Lung (tissue), 17 donors: ENCODE measurements at places on chromosomes 3 and 15.

DNA sequence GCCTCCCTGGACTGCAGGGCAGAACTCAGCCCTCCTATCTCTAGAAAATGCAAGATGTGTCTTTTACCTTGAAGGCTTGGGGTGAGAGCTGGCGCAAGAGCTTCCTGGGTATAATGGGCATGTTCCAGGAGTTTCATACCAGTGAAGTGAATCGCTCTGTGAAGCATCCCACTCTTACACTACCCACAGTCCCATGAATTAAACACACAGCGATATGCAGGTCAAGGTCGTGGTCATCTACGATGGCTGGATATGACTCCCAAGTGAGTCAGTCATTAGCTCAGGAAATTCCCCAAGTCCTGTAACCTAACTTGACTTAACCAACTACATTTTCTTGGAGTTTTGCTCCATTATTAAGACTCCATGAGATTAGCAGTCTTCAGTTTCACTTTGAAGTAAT lies 439.7 kb downstream of the NTRK3 start:
- DNase-seq: no peak
- H3K4me3 ChIP-seq: no peak overlapping the region
- no peaks in the 10 kb centered on the region for H3K4me1 ChIP-seq

GRCh38 chr3:191441687-191442086 lies 19.3 kb upstream of the PYDC2 start:
- H3K4me1 ChIP-seq: no peaks in the 10 kb centered on the region
- H3K27me3 ChIP-seq: no peaks in the 10 kb centered on the region
- H3K27ac ChIP-seq: no peak overlapping the region
- DNase-seq: no peak

GRCh38 chr3:55030938-55031337 lies 103.1 kb upstream of the LRTM1 start:
- H3K36me3 ChIP-seq: no peaks in the 10 kb centered on the region
- no peak overlapping the region for H3K27ac ChIP-seq
- DNase-seq: no peak
- no peaks in the 10 kb centered on the region for H3K27me3 ChIP-seq
- no peak overlapping the region for H3K4me3 ChIP-seq

DNA sequence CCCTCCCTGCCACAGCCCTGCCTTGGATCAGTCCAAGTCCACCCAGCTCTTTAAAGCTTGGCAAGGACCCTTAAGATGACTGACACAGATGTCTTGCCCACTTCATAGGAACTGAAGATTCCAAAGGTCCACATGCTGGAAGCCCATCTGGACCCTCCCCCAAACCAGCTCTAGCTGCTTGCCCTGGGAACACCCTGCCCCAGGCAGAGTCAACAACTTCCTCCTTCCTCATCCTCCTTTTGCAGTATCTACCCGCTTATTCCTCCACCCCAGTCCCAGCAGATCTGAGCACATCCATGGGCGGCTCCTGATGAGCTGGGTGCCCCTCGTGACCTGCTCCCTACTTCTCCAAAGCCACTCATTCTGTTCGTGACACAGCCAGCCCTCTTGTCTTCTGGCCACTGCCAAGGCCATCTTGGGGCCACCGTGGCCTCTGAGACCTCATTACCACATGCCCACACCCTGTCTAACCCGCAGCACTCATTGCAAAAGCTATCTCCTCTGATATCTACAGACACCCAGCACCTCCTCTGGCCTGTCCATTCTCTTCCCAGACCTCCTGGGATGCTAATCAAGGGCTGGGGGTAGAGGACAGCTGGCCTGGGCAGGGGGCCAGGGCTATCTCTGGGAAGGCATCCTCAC lies 2.0 kb upstream of the PFKFB4 start:
- H3K4me3 ChIP-seq: no peak overlapping the region
- no peak for DNase-seq
- no peak overlapping the region for H3K27ac ChIP-seq
- H3K27me3 ChIP-seq: no peaks in the 10 kb centered on the region
- H3K36me3 ChIP-seq: no peaks in the 10 kb centered on the region

- no peak overlapping the region for H3K27ac ChIP-seq
- DNase-seq: no peak
- H3K27me3 ChIP-seq: peaks cover 5% of the 10 kb centered on the region
- no peaks in the 10 kb centered on the region for H3K36me3 ChIP-seq
Measured at GRCh38 chr15:100853676-100854440, 25.8 kb upstream of the ALDH1A3 start.

GRCh38 chr3:119759962-119760361 lies 21.9 kb upstream of the NR1I2 start:
- no peaks in the 10 kb centered on the region for H3K36me3 ChIP-seq
- no peaks in the 10 kb centered on the region for H3K4me1 ChIP-seq
- H3K27ac ChIP-seq: no peak overlapping the region
- no peak for DNase-seq
- H3K27me3 ChIP-seq: no peaks in the 10 kb centered on the region

DNA sequence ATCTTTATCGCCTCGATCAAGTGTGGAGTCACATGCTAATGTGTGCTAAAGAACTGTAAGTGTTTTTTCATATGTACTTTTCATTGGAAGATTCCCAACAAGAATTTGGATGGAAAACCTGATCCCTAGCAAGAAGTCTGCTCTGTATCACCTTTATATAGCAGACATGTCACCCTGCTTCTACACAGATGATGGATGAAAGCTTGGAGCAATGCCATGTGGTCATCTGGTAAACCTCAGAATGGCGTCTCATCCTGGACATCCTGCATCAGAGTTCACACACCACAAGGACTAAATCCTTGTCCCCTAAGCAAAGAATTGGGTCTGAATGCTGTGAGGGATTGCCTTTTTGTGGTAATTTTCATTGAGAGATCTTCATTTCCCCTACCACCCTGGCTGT lies 42.1 kb upstream of the CTDSPL start:
- no peak overlapping the region for H3K4me3 ChIP-seq
- peak overlapping the region; percentile 5 for H3K27ac ChIP-seq
- H3K36me3 ChIP-seq: peaks cover 19% of the 10 kb centered on the region
- no peak for DNase-seq
- no peaks in the 10 kb centered on the region for H3K27me3 ChIP-seq

DNA sequence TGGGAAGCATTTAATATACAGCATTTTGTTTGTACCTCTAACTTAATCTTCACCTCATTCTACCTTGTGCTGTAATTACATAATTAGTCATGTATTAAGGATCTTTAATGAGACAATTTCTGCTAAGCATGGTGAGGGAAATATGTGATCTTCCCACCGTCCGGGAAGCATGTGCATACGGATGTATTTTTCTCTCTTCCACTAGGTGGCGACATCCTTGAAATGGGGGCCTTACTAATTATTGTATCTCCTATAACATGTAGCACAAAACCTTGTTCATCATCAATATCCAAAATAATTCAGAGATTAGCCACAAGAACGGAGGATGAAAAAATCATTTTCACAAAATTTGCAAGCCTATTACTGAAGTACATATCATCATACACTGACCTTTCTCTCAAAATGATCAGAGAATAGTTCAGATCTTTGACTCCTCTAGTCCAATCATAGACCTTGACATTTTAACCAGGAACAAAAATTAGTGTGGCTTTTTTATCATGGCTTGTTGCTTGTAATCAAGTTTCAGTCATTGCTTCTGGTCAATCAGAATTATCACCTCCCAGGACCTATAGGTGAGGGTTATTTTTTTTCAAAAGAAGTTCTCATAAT lies 148.9 kb upstream of the GBE1 start:
- no peak for DNase-seq
- H3K27me3 ChIP-seq: no peaks in the 10 kb centered on the region
- H3K4me3 ChIP-seq: no peak overlapping the region
- no peaks in the 10 kb centered on the region for H3K4me1 ChIP-seq

GRCh38 chr15:41689083-41689482 lies 28.9 kb downstream of the MGA start:
- H3K27me3 ChIP-seq: no peaks in the 10 kb centered on the region
- no peaks in the 10 kb centered on the region for H3K36me3 ChIP-seq
- no peak overlapping the region for H3K27ac ChIP-seq
- no peak for DNase-seq
- no peaks in the 10 kb centered on the region for H3K4me1 ChIP-seq

DNA sequence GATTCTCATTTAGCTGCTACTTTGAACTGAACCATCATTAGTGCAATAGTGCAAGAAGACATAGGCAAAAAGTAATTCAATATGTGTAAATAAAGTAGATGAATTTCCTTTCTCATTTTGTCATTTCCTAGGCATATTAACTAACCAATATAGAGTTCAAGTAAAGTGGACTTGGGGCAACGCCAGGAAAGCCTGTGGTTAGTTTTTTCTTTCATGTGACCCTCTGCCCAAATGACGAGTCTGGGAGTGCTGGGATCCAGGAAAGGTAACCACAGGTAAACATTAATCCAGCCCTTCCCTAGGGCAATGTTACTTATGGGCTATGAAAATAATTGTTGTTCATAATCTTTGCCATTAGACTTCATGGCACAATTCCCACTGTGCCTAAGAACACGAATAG lies 181.0 kb downstream of the VPS13C start:
- no peaks in the 10 kb centered on the region for H3K4me1 ChIP-seq
- DNase-seq: no peak
- H3K27ac ChIP-seq: no peak overlapping the region
- peaks cover 4% of the 10 kb centered on the region for H3K36me3 ChIP-seq

DNA sequence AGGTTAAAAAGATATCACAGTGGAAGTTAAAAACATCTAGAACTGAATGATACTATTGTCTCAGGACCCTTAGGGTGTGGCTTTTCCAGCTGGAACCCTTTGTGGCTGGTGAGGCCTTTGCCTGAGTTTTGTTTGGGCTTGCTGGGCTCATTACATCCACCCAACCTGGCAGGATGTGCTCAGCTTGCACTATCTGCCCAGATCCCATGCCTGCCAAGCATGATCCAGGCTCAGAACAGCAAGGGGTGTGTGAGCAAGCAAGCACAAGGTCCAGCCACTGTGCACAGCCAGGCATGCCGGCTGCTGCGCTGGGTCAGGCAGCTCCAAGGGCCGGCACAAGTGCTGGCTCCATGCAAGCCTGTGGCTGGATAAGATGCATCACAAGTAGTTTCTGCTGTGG lies 512.7 kb upstream of the CDIN1 start:
- no peak overlapping the region for H3K4me3 ChIP-seq
- DNase-seq: no peak
- no peaks in the 10 kb centered on the region for H3K36me3 ChIP-seq
- H3K4me1 ChIP-seq: peaks cover 3% of the 10 kb centered on the region

- H3K27ac ChIP-seq: no peak overlapping the region
- H3K4me1 ChIP-seq: peaks cover 6% of the 10 kb centered on the region
- no peak overlapping the region for H3K4me3 ChIP-seq
- DNase-seq: no peak
- peaks cover 9% of the 10 kb centered on the region for H3K36me3 ChIP-seq
Measured at GRCh38 chr15:65902373-65902772, 33.1 kb downstream of the RAB11A start.

DNA sequence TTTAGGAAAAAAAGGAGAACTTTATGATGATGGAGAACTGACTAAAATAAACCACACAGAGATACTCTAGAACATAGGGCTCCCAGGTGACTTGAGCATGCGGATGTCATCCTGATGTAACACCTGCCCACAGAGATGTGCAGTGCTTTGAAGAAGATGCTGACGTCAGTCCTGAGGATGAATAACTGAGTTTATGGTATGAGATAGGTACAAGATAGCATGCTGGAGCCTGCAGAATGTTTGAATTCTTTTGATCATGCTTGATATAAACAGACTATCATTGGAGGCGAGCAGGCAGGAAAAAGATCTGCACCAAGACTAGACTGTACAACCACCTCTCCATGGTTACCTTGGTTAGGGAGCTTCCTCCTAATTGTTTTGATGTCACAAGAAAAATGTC lies 12.4 kb downstream of the CCR4 start:
- no peak for DNase-seq
- no peak overlapping the region for H3K27ac ChIP-seq
- no peaks in the 10 kb centered on the region for H3K27me3 ChIP-seq
- no peaks in the 10 kb centered on the region for H3K36me3 ChIP-seq
- no peak overlapping the region for H3K4me3 ChIP-seq
- H3K4me1 ChIP-seq: no peaks in the 10 kb centered on the region

DNA sequence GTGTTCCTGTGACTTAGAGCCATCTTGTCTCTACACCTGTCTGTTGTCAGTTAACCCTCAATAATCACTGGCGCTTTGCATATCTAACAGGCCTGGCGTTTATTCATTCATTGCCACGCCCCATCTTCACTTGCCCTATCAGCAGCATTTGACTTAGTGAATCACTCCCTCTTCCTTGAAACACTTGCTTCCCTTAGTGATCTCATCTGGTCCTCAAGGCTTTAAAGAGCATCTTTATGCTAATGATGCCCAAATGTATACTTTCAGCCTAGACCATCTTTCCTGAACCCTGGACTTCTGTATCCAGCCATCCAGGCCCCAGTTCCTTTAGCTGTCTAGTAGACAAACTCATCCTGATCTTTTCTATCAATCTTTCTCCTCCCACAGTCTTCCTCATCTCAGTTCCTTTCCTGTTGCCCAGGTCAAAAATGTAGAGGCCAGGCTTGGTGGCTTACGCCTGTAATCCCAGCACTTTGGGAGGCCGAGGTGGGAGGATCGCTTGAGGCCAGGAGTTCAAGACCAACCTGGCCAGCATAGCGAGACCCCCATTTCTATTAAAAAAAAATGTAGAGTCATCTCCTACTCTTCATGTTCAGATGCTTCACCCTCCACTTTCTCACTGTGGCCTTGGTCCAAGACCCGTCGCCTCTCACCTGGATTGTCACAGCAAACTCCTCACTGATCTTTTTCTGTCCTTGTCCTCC lies 1.4 kb upstream of the IGDCC4 start:
- peaks cover 13% of the 10 kb centered on the region for H3K4me1 ChIP-seq
- H3K4me3 ChIP-seq: no peak overlapping the region
- peaks cover 5% of the 10 kb centered on the region for H3K27me3 ChIP-seq
- no peak overlapping the region for H3K27ac ChIP-seq
- DNase-seq: no peak
- H3K36me3 ChIP-seq: no peaks in the 10 kb centered on the region

DNA sequence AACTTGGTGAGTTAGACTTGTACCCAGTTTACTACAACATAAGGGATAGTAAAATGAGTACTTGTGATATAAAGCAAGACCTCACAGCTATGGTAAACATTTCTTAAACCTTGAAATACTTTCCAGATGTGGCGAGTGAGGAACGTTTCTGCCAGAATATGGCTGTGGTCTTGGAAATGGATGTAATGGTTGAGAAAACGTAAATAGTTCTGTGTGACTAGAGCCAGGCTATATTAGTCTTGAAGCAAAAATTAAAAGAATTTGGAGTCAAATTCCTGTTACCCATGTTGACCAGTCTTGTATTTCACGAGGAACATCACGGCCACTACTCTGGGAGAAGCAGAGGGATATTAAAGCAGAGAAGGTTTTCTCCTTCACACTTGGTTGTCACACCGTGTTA lies 15.3 kb downstream of the OR4F15 start:
- H3K4me1 ChIP-seq: no peaks in the 10 kb centered on the region
- DNase-seq: no peak
- H3K27me3 ChIP-seq: no peaks in the 10 kb centered on the region
- no peak overlapping the region for H3K27ac ChIP-seq
- H3K4me3 ChIP-seq: no peak overlapping the region

GRCh38 chr15:66030650-66031049 lies 161.4 kb downstream of the RAB11A start:
- H3K4me3 ChIP-seq: no peak overlapping the region
- no peaks in the 10 kb centered on the region for H3K27me3 ChIP-seq
- H3K4me1 ChIP-seq: no peaks in the 10 kb centered on the region
- no peaks in the 10 kb centered on the region for H3K36me3 ChIP-seq
